ENCODE measurements at places on chromosomes 16 and 17.

DNA sequence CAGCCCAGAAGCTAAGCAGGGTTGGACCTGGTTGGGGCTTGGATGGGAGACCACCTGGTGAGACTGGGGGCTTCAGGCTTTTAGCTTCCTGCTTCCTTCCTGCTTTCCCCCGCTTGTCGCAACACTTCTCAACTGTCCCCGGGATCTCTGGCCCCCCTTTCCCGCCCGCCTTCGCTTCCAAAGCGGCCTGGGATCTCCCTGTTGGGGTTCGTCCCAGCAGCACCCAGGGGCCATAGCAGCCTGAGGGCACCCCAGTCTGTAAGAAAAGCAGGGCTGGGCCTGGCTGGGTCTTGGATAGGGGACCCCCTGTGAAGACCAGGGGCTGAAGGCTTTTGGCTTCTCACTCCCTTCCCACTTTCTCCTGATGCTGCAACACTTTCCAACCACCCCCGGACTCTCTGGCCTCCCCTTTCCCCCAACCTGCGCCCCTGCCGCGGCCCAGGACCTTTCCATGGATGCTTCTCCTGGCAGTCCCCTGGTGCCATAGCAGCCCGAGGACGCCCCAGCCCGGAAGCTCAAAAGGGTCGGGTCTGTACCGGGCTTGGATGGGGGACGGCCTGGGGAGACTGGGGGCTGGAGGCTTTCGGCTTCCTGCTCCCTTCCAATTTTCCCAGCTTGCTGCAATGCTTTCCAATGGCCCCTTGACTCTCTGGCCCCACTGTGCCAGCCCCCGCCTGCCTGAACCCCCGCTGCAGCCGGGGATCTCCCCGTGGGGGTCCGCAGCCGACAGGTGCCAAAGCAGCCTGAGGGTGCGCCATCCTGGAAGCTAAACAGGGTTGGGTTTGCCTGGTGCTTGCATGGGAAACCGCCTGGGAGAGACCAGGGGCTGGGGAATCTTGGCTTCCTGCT, 2276.2 kb downstream of the TP53TG3F start:
- DNase-seq, result no peak

DNA sequence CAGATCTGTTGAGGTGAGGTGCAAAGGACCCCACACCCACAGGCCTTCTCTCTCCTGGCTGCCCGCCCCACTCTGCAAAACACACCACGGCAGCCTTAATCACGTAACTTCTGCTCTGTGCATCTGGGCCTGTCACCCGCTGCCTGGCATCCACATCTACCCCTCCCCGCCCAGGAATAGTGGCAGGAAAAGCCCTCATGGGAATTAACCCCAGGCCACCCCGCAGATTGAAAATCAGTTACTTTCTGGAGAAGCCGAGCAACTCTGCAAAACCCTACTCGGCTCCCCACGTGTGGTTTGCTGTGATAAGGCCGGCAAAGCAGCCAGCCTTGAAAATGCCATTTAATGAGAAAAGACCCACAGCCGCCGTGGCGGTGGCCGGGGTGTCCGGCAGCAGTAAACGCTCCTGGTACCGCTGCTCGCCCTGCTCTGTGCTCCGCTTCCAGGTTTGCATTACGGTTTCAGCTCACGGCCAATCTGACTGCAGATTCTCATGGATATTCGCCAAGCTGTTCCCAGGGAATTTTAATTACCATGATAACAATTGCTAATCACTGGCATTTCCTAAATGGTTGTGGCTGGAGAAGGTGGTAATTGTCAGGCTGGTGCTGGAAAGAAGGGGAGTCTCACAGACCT, 78.0 kb upstream of the DOC2B start:
- DNase-seq, result no peak

- no peak for DNase-seq
These were observed 251.6 kb upstream of the FOXF1 start for GRCh38 chr16:86258713-86259112.

DNA sequence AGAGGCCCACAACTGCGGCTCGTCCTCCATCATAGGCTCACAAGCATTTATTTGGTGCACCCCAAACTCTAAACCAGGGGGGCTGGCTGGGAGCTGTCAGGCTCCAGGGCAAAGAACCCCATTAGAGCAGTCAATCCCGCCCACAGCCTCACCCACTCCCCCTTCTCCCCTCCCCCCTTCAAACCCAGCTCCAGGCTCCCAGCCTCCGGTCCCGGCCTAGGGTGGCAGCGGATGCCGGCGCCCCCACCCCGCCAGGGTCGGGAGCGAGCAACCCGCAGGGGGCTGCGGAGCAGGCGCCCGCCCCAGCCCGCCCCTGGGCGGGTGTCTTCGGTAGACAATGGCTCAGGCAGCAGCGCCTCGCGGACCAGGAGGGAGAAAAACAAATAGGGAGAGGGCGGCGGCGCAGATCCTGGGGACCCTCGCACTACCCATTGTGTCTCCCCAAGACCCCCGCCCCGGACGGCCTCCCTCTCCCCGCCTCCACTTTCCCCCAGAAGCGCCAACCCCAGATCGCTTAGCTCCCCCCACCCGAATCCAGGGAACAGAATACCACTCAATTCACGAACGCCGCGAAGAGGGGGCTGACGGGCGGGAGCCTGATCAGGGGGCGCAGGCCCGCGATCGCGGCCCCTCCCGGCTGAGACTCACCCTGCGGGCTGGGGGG, 572 bp downstream of the FAM171A2 start:
- DNase-seq, result no peak

- no peak for DNase-seq
These were observed 67.1 kb downstream of the TANC2 start for GRCh38 chr17:63033142-63033541.

GRCh38 chr16:27795992-27796614, 246.2 kb downstream of the KATNIP start:
- DNase-seq, result no peak

- DNase-seq, result no peak
These were observed 226.0 kb downstream of the TOX3 start for GRCh38 chr16:52320930-52321439.

- DNase-seq, result no peak
These were observed 19.6 kb upstream of the LRRC75A start for GRCh38 chr17:16511593-16511992.

DNA sequence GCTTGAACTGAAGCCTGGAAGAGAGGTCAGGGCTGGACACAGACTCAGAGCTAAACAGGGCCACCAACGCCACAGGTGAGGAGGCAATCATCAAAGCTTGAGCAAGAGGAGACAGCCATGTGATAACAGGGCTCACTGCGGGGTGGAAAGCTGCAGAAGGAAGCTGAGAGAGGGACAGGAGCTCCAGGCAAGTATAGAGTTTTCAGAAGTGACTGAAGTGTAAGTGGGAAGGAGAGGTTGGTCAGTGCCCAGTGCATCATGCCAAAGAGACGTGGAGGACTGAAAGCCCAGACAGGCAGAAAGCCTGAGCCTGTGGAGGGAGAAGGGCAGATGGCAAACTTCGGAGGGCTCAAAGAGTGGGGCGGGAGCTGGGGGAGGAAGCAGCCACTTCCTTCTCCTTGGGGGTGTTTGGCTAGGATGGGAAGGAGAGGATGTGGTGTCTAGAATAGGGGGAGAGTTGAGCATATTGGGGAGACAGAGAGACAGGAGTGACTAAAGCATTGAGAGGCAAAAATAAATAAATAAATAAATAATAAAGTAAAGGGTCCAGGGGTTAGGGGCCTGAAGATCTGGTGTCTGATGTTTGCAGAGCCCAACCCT, 2.6 kb downstream of the KIFC3 start:
- no peak for DNase-seq

DNA sequence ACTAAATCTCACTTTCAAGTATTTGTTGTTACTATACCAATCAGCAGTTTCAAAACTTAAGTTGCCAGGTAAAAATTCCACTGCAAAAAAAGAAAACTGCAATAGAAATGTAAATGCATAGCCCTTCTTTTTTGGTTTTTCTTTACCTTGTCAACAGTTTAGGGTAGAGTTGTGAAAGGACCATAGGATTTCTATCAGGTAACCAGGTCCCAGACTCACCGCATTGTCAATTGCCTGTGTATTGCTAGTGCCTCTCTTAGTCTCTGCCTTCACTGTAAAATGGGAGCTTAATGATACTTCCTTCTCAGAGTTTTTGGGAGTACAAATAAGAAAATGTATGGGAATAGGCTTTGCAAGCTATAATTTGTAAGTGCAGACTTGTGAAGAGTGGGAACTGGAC, 145.0 kb downstream of the FTO start:
- no peak for DNase-seq

DNA sequence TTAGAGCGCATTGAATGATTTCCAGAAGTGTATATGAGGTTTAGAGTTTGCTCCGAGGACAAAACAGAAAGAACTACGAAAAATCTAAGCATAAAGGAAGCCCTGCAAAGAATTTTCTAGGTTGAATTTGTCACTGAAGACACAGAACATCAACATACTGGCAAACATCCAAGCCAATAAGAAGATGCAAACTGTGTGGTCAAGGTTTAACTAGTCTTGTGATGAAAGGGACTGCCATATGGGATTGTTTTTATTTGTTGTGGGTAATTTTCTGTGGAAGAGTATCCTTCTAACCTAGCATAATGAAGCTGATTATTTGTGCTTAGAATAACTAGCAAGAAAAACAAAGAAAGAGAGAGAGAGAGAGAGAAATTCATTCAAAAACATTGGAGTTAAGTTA, 492.0 kb upstream of the ERCC4 start:
- DNase-seq, result no peak

DNA sequence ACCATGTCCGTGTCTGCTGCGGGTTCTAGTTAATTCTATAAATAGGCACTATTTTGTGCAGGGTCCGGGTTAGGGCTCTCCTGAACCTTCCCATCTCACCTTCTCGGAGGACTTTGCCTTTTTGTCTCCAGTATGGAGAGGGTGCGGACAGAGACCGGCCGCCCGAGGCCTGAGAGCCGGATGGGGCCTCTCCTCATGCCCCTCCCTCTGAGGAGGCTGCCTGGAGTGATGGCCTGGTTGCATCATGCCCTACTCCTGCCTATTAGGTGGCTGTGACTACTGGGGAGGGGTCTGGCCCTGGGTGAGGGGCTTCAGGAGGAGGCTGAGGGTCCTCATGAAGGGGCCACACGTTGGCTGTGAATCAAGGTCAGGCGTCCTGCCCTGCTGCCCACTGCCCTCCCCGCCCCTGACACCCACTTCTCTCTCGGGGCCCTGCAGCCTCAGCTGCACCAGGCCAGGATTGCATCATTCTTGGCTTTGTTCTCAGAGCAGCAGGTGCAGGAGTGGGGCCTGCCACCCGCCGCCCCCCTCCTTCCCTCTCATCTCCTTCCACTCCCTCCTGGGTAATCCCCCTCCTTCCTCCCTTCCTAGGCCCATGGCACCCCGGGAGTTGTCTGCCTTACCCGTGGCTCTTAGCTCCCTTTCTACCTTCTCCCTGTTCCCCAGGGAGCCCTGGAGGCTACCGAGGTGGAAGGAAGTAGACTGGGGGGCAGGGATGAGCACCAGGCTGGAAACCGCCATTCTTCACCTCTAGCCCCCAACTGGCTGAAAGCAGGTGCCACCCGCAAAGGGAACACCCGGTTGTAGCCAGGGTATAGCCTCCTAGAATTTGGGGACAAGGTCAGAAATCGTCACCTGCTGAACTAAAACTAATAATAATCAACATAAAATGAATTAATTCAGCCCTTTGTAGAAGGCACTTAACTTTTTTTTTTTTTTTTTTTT, 12.7 kb upstream of the ARHGAP23 start:
- DNase-seq, result no peak

- DNase-seq, result no peak
These were observed 61.2 kb upstream of the MED13 start for GRCh38 chr17:62126292-62126691.

GRCh38 chr17:19768046-19768782, 20.1 kb upstream of the ALDH3A1 start:
- DNase-seq, result no peak

GRCh38 chr16:10652730-10653590, 41.8 kb downstream of the TEKT5 start:
- DNase-seq, result no peak

GRCh38 chr17:81735264-81736102, 23.4 kb downstream of the SLC25A10 start:
- DNase-seq, result no peak

GRCh38 chr17:48295362-48296288, 134.4 kb downstream of the SKAP1 start:
- DNase-seq, result no peak

GRCh38 chr17:82978765-82979349, 100.6 kb upstream of the METRNL start:
- no peak for DNase-seq

DNA sequence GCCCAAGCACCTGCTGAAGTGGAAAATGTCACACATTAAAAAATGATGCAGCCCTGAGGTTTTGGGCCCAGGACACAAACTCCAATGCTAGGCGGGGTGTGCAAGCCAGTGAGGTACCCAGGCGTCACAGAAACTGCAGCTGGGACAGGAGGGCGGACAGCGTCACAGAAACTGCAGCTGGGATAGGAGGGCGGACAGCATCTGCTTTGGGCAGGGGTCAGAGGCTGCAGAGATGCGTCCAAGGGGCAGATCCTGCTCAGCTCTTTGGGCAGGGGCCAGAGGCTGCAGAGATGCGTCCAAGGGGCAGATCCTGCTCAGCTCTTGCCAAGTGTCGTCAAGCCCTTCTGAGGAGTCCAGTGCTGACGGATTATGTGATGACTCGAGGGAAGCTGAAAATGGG, 43.9 kb upstream of the RCVRN start:
- DNase-seq, result no peak

DNA sequence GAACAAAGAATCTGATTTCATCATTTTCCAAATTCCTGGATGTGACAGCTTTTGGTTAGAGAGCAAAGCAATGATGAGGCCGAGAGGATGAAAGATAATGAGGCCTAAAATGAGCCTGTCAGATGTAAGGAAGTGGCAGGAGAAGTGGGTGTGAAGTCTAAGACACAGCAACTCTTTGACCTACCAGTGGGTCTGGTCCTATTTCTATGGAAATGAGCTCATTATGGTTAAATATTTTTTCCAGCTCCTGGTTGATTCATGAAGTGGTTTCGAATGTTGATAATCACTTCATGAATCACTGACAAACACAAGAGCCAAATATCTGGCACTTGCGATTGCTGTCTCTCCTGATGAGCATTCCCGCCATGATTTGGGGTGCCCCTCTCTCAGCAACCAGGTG, 273.3 kb upstream of the CDH5 start:
- no peak for DNase-seq

DNA sequence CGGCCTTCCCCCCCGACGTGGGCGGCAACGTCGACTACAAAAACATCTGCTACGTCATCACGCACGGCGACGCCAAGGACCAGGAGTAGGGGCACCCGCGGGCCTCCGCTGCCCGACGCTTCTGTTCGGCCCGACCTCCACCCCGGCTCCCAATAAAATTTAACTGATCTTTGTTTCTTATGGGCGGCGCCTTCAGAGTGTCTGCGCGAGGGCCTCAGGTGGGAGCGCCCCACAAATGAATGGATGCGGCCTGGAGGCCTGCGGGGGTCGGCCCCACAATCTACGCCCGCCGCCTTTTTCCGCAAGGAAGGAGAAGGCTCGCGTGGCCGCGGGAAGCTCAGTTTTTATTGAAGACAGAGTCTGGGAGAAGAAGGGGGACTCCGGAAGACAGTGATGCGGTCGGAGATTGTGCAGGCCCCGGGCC, 3.2 kb downstream of the MYL11 start:
- DNase-seq, result peak; percentile 80

GRCh38 chr16:89972244-89973234, 24.0 kb downstream of the DEF8 start:
- DNase-seq, result peak; percentile 82

- no peak for DNase-seq
These were observed 729 bp upstream of the CLTC start for GRCh38 chr17:59619035-59619297.
